ENCODE measurements at places on chromosomes 4 and X.

GRCh38 chr4:81454499-81454898 lies 17.2 kb downstream of the RASGEF1B start:
- peak; percentile 17 for DNase-seq

DNA sequence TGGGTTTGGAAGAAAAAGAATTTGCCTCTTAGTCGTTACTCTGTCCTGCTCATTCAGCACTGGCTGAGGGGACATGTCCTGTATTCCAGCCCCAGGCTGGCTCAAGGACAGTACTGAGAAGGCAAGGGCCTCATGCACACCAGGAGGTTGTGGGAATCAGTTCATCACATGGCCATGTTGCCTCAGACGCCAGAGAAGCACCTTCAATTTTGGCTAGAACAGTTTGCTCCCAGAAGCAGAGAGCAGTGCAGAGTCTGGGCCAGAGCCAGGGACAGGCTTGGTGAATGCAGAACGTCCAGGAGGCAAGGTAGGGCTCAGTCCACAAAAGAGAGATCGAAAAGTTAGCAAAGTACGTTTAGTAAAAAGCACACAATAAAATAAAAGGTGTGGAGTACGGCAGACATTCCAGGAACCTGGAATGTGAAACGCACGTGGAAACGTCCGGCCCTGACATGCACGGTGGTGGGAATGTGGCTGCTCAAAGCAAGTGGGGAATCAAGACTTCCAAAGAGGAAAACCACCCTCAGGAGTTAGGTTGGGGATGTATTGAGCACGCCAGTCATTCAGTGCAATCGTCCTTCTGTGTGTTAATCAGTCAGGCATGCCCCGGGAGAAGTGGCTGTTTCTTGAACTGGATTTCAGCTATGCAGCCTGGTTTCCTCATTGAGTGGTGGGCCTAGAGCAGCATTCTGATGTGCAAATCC lies 1.2 kb upstream of the SLC2A9 start:
- DNase-seq, result no peak

DNA sequence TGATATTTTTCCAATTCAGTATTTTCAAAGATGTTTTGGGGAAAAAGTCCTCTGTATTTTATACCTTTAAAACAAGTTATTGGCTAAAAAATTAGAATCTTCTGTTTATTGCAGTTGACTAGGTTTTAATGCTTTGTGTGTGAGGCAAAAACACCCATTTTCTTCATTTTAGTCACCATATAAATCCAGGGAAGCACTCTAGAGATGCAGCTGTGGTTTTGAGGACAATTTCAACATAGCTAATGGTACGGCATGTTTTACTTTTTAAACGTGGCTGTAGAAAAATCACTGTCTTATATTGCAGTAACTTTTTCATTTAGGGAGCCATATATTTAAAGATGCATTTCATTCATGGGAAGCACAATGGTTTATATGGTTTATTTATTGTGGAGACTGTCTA lies 129.1 kb upstream of the PITX2 start:
- no peak for DNase-seq

GRCh38 chr4:112946127-112946526 lies 103.3 kb upstream of the ANK2 start:
- no peak for DNase-seq

DNA sequence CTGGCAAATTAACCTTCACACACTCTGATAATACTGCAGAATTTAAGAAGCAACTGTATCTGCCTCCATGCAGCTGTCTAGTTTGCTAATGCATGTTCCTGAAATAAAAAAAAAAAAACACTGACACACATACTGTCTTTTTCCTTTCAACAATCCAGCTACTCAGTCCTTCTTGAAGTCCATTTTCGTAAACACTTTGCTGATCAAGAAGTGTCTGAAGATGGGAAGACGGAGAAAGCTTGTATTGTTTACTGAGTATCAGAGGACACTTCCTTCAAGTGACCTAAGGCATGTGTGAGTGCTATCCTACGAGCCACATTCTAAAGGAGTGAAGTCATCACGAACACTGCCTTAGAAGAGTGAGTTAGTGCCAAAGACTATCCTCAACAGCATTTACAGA lies 82.6 kb downstream of the LUZP4 start:
- no peak for DNase-seq

DNA sequence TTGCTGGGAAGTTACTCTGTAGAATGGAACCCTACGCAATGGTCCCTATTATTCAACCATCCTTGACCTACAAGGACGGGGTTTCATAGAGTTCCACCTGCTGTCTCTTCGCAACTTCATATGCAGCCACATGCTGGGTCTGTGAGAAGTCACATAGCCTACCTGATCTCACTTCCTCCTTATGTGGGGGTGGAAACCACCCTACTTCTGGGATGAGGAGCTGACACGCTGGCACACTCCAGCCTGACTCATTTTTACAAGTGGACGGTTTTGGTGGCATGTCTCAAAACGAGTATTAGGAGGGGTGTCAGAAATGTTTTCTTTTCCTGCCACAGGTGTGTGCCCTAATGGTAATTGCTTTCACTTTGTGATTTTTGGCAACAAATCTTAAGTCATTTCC lies 36.8 kb upstream of the ARSD start:
- no peak for DNase-seq

- no peak for DNase-seq
These were observed 11.4 kb downstream of the PBDC1 start for GRCh38 chrX:76184276-76184675.

DNA sequence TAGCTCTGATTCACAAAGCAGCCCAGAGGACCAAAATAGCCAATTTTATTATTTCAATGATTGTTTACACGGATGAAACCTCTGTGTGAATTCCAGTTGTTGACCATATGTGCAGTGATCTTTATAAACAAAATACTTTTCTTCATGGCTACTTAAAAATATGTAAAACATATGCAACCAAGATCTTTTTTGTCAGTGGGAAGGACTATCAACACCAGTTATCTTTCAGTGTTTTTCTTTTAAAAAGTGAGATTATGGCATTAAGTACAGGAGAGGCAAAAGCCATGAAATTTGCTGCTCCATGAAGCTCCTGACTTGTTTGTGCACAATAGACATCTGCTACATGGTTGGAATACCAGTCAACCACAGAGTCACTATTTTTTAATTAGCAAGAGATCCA lies 184.4 kb downstream of the DKK2 start:
- no peak for DNase-seq

DNA sequence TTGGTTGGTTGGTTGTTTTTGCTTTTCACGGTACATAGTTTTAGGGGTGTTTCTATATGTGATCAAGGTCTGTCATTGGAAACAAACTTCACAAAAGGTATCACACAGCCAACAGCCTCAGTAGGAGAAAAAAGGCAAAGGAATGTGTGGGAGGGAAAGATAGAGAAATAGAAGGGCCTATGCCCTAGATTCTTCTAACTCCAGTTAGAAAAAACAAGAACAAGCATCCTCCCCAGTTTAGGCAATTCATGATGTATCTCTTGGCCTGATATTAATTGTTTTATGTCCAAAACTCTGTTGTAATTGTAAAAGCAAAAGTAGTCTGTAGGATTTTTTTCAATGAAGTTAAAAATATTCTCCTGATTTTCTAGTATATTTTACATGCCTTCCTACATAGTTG lies 192.4 kb upstream of the EDNRA start:
- no peak for DNase-seq

GRCh38 chr4:53161787-53162433 lies 204.0 kb downstream of the SCFD2 start:
- DNase-seq, result no peak

DNA sequence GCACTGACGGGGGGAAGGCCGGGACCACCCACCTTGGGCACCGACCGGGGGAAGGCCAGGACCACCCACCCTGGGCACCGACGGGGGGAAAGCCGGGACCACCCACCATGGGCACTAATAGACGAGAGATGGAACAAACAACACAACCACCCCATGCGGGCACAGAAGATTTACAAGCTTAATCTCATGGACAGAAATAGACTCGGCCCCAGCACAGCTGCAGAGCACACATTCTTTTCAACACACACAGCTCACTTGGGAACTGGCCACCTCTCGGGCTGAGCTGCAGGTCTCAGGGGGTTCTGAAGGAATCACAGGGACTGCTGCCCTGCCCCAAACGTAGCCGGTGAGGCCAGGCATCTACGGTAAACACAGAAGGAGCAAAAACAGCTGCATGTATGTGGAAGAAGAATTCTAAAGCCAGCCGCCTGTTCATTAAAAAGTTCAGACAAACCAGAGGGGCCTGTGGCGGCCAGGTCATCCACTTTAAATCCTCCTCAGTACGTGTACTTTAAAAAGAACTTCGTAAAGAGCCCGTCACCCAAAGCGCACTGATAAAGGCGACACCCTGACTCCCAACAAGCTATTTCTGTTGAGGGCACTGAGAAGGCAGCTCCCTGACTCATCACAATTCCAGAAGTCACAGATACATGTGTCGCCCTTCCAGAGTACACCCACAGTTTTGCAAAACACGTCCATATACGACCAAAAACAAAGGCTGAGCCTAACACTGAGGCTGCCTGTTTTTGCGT lies 17.7 kb downstream of the PPP2R3B start:
- no peak for DNase-seq

GRCh38 chrX:18353931-18354368 lies 538 bp downstream of the SCML2 start:
- DNase-seq, result no peak

- no peak for DNase-seq
These were observed at the start of gene SNCA for GRCh38 chr4:89836897-89837384. Gene SNCA (minus strand): TSS chr4:89837161. CDS start chr4:89835667, 1,494 bp downstream.

DNA sequence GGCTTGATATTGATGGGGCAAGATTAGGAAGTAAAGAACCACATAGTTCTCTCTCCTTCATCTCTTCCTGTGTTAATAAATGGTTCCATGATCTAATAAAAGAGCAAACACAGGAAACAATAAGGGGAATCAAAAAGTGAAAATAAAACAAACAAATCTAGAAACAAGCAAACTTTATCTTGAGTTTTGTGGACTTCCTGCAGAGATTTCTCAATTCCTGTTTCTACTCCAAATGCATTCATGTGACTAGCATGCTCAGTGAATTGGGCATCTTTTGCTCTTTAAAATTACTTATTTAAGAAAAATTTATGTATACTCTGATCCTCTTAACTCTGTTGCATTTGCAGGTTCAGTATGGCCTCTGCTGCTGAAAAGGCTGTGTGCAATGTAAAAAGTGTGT lies 682.0 kb downstream of the KCTD8 start:
- no peak for DNase-seq

DNA sequence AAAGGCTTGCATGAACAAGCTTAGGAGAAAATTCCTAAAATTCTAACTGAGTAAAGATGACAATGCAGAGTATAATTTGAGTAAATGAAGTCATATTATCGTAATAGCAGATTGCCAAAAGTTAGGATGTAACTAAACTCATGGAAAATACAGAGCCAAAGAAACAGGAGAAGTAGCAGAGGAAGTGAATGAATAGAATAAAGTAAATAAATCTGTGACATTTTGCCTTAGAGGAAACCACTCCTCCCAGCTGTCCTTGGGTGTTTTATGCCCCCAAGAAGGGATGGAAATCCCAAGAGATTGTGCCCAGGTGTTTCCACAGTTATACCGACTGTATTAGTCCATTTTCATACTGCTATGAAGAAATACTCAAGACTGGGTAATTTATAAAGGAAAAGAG lies 1.9 kb upstream of the BMX start:
- no peak for DNase-seq

- no peak for DNase-seq
These were observed 33.1 kb downstream of the OSTC start for GRCh38 chr4:108683479-108683878.

- DNase-seq, result no peak
These were observed 512.5 kb upstream of the HTR2C start for GRCh38 chrX:114071412-114071811.

- no peak for DNase-seq
These were observed 12.1 kb upstream of the CC2D2A start for GRCh38 chr4:15457406-15458201.

DNA sequence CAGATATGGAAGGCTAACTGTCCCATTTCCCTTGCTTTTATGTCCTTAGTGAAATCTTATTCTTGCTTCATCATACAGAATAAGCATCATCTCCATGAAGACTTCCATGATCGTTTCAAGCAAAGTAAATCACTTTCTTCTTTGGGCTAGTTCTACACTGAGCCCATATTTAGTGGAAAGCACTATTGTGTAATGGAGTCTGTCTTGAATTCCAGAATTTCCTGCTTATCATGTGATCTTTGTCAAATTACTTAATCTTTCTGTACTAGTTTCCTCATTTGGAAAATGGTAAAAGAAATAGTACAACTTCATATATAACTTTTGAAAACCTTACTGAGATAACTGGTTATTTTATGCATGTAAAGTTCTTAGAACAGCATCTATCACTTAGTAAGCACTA lies 7.6 kb downstream of the ANAPC10 start:
- DNase-seq, result no peak

DNA sequence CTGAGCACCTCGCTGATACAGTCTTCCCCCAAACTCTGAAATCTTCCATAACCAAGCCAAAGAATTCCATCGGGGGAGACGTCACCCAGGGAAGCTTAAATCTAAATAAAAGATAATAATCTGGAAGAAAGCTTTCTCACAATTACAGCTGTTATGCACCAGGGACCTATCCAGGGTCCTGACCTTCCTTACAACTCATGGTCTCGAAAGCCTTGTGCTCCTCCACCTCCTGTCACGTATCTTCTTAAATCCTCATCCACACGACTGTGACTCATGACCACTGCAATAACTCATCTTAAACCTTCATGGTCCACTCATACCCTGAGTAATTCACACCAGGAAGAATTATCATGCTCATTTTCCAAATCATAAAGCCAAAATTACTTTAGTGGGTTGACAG lies 166.8 kb upstream of the FRG1 start:
- no peak for DNase-seq

DNA sequence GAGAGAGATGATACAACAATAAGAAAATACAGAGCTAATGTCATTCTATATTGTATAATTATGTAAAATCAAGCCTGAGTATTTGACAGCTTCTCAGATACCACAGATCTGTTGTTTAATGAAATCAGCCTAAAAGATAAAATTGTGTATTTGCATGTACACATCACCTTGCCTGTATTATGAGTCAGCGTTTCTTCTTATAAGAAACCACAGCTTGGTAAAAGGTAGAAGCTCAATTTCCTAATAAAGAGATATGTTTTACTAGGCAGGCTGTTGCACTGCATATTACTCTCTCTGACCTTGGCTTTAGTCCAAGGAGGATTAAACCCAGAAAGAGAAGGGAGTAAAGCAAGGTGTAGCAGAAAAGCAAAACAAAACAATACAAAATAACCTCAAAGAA lies 121.3 kb downstream of the PPARGC1A start:
- DNase-seq, result no peak

GRCh38 chr4:26048950-26049349 lies 134.9 kb downstream of the SMIM20 start:
- DNase-seq, result no peak

DNA sequence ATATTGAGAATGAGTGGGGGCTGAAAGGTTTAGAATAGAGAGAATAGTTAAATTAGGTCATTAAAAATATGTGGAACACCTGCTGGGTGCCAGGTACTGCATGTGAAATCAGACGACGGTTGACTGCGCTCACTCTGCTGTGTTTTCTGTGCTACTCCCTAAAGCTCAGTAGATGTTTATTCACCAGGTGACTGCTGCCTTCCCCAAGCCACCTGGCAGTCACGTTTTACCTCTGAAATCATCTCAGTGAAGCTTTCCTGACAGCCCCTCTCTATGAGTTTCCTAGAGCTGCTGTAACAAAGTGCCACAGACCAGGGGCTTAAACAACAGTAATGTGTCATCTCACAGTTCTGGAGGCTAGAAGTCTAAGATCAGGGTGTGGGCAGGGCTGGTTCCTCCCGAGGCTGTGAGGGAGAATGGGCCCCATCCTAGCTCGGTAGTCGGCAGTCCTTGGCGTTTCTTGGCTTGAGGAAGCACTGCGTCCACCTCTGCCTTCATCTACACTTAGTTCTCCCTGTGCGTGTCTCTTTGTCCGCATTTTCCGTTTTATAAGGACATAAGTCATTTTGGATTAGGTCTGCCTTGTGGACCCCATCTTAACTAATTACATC lies 25.3 kb downstream of the ADD1 start:
- DNase-seq, result no peak
